ENCODE measurements at places on chromosomes 2 and 18.

- no peak for DNase-seq
These were observed 305.8 kb downstream of the ETAA1 start for GRCh38 chr2:67702937-67703336.

- no peak for DNase-seq
These were observed 62.1 kb downstream of the C18orf63 start for GRCh38 chr18:74377776-74378175.

DNA sequence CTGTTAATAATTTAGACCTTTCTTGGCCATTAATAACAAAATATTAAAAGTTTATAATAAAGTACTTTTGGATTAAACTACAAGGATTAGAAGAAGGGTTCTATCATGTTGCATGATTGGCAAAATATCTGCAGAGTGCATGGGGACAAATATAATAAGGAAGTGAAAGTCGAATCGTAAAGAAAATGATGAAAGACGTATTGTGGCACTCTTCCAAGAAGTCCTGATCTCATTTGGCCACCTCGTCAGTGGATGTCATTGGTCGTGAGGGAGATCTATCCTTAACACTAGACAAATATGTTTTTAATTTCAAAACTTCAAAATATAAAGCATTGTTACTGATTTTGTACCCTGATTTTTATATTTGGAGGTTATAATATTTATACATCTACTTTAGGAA, 197.7 kb upstream of the STON1 start:
- no peak for DNase-seq

- DNase-seq, result no peak
These were observed 707.4 kb upstream of the CDH2 start for GRCh38 chr18:28884304-28884703.

- no peak for DNase-seq
These were observed 3.6 kb downstream of the SH3RF3 start for GRCh38 chr2:109132626-109133025.

DNA sequence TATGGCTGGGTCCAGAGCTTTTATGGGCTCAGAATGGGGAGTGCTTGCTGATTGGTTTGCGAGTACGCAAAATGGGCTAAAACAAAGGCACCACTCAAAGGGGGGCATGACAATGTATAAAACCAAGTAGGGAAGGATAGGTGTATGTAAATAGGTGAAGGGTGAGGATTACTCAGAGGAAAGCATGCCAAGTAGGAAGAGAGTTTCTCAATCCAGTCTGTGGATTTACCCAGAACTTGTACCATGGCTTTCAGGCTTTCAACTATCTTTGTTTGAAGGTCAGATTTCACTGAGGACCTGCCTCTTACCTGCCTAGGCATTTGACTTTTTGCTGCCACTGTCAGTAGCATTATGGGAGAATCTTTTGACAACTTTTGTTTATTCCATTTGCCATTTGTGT, 92.3 kb downstream of the RAB3GAP1 start:
- no peak for DNase-seq

- DNase-seq, result no peak
These were observed 47.7 kb downstream of the SMAD7 start for GRCh38 chr18:48902856-48903601.

GRCh38 chr2:199309973-199310372, 147.8 kb downstream of the SATB2 start:
- no peak for DNase-seq

DNA sequence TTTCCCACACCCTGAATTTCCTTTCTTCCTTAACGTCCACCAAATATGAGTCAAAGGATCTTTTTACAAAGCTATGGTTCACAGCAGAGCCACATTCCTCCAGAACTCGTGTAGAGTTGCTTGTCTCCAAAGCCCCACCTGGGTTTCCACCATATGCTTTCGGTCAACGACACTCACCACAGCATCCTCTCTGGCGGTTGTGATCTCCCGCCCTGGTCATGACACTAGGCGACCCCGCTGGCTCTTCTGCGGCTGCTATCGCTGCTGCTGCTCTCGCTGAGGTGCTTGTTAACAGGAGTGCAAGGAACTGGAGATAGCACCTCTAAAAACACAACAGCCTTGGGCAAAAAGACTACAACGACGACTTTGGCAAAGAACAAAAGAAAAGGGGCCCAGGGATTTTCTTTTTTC, 340 bp downstream of the SLC40A1 start:
- DNase-seq, result no peak

DNA sequence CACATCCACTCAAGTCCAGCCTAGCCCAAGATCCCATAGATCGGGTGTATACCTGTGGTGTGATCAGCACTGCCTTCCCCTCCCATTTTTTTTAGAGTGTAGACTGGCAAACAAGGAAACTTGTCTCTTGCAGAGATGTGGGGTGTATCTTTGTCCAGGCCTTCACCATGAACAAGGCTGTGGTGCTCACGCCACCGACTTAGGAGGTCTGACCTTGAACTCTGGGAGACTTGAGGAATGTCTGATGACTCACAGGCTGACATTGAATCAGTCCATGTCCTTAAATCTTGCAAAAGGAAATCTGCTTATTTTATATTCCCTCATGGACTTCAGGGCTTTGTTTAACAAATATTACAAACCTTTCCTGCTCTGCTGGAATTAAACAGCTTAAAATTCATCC, 4.5 kb upstream of the CTIF start:
- no peak for DNase-seq

- DNase-seq, result no peak
These were observed 77.9 kb downstream of the RTP5 start for GRCh38 chr2:241947401-241947800.

- DNase-seq, result no peak
These were observed 126.8 kb downstream of the SLC8A1 start for GRCh38 chr2:40325116-40325515.

DNA sequence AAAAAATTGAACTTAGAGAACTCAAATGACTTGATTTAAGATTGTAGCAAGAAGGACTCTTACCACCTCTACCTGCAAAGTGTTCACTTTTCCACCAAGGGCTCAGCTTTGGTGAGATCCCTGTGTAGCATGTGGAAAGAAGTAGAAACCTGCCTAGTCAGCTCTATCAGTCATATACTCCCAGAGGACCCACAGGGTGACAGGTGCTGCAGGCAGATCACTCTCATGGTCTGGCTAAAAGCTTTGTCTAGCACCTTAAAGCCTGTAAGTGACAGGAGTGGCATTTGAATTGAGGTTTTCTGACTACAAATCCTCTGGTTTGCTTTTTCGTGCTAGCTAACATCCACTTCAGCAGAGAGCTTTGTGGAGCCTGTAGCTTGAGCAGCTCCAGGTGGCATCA, 18.7 kb upstream of the NEMP2 start:
- DNase-seq, result no peak

- no peak for DNase-seq
These were observed 227.6 kb downstream of the DYSF start for GRCh38 chr2:71680925-71681324.

DNA sequence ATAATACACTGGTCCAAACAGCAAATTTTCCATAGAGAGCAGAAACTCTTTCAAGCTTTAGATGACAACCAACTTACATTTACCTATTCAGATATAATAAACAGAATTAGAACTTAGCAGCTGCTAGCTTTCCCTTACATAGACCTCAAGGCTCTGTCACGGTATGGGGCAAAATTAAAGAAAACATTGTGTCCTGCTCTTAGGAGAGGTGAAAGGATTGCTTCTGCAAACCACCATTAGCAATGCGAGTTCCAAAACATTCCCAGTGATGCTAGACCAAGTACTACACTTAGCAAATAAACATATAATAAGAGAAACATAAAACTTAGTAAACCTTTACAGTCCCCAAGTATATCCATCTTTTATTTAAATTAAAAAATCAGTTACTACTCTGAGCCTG, 183.3 kb downstream of the CAMKMT start:
- no peak for DNase-seq

- no peak for DNase-seq
These were observed 82.3 kb downstream of the POLR1A start for GRCh38 chr2:86023366-86023712.

GRCh38 chr18:12460874-12461273, 53.1 kb downstream of the PRELID3A start:
- no peak for DNase-seq

DNA sequence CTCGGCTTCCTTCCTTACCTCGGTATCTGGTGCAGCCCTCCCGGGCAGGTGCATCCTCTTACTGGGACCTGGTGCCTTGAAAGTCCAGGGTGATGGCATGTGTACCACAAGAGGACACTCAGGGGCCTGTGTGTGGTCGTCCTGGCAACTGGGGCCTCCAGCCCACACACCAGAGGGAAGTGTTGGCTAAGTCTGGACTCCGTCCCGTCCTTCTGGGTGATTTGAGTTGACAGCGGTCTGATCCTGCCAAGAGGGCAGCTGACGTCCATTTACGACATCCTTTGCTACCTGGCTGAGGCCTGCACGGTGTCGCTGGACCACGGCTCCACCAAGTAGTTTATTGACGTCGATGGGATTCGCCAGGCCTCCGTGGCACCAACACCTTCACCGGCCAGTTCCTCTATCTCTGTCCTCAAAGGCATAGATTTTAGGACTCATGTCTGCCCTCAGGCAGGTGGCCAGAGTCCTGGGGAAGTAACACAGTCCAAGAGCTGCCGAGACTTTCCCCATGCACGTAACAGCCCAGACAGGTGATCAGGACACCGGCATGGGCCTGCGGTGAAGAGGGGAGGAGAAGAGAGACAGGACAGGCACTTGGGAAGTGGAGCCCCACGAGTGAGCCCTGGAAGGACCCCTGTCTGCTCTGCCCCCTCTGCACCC, 186.0 kb upstream of the HDAC4 start:
- DNase-seq, result no peak

GRCh38 chr2:121189011-121189410, 96.0 kb downstream of the TFCP2L1 start:
- DNase-seq, result no peak

GRCh38 chr2:160390544-160391455, 102.8 kb downstream of the RBMS1 start:
- no peak for DNase-seq

DNA sequence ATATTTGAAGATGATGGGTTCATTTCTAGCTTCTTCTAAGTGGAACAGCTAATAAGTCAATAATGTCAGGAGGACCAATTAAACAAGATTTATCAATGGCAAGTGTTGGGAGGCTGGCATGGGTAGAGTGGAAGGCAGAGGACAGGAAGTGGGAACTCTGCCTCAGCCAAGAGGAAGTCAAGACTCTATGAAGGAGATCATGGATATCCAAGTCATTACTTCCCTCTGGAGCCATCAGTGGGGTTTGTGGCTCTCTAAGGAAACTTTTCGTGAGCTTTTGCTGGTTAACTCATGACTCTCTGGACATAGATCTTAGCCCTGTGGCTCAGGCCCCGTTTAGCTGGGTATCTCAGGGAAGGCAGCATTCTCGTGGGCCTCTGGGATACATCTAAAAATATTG, 410.4 kb upstream of the ID2 start:
- DNase-seq, result no peak

GRCh38 chr2:230226051-230226551, 565 bp downstream of the SP140 start:
- DNase-seq, result no peak

DNA sequence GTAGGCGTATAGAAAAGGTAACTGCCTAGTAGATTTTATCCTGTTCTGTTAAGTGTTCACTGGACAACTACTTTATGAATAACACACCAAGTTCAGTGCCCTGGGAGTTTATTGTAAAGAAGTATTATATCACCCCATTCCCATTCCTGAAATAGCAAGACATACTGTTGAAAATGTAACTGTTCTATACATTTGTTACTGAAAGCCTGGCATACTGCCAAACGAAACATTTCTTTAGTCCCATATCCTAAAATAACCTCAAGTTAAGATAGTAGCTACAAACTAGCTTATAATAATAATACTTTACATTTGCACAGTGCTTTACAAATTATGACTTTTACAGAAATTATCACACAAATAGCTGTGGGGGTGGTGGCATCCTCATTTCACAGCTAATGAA, 25.1 kb downstream of the SPDYA start:
- DNase-seq, result no peak

DNA sequence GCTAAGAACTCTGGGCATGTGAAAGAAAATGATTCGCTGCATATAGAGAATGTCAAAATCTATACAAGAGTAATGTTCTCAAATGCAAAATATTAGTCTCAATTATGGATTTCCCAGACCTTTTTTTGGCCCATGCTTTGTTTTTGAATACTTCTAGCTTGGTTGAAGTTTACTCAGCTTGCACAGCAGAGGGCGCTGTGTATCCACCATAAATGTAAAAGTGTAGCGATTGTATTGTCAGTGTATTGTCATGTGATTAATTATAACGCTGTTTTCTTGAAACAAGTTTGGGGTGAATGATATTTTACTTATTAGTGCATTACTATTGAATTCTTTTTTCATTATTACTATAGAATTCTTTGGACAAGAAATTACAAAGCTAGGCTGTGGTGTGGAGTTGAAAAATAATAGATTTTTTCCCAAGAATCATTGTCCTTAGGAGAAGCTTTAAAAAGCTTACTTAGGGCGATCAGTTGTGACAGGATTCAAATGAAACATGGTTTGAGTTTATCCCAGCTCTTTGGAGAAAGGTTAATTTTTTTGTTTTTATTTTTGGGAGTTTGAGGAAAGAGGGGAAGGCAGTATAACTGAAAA, 98.3 kb downstream of the PIK3C3 start:
- no peak for DNase-seq

DNA sequence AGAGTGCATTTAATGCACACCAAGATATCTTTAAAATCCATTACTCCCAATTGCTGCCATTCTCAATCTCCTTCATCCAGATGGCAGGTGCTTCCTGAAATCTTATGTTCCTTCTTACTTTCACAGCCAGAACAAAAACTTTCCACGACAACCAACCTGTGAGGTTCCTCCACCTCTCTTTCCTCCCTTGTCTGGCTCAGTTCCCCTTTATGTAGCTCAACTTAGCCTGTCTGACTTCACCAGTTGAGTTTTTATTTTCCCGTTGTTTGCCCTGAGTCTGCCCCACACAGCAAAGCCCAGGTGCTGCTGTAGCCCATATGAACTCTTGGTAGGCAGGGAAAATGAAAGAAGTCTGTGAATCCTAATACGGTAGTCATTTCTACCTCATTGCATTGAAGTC, 112.5 kb downstream of the MREG start:
- DNase-seq, result no peak

GRCh38 chr18:45627204-45627526, 11.9 kb downstream of the SLC14A2 start:
- no peak for DNase-seq

GRCh38 chr2:142223309-142223708, 92.5 kb upstream of the LRP1B start:
- no peak for DNase-seq

Measured in GOT3 (cell line).